ENCODE measurements at places on chromosomes 6 and 20.

- no peak for DNase-seq
Observed at GRCh38 chr6:118594877-118595276, 46.8 kb downstream of the PLN start.

- DNase-seq: no peak
Observed at GRCh38 chr6:119294984-119295383, 54.6 kb downstream of the MAN1A1 start.

- DNase-seq: no peak
Observed at GRCh38 chr20:58003525-58003924, 224.9 kb downstream of the ANKRD60 start.

- no peak for DNase-seq
Observed at GRCh38 chr6:23272536-23272935, 703.2 kb downstream of the HDGFL1 start.

DNA sequence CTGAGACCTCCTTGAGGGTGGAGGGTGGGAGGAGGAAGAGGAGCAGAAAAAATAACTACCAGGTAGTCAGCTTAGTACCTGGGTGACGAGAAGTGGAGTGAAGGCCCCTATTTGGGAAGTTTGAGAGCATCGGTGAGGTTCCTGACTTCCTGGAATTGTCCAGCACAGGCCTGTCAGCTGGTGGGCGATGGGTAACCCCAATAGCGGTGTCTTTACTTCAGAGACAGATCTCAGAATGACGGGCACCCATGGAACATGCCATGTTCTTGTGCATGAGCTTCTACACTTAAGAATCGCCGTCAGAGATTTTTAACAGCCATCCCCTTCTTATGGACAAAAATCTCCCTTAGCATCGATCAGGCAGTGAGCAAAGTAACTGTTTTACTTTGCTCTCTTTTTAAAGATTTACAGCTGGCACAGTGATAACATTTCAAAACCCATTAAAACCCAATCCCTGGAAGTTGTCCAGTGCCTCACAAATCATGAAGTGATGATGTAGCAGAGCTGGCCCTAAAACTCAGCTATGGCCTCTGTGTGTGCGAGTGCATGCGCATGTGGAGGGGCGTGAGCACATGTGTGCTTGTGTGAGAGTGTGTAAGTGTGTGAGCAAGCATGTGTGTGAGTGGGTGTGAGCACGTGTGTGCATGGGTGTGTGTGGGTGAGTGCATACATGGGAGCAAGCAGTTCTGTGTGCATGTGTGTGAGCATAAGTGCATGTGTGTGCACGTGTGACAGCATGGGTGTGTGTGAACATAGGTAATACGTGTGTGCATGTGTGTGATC lies 85.2 kb downstream of the DLL1 start:
- DNase-seq: no peak

- DNase-seq: no peak
Observed at GRCh38 chr6:145017516-145017915, 717.8 kb downstream of the EPM2A start.

- DNase-seq: no peak
Observed at GRCh38 chr6:130769861-130770260, 57.3 kb upstream of the SMLR1 start.

GRCh38 chr6:26199057-26199772 lies 112.0 kb downstream of the HFE start:
- DNase-seq: no peak

- DNase-seq: no peak
Observed at GRCh38 chr20:11766961-11767360, 150.7 kb upstream of the BTBD3 start.

DNA sequence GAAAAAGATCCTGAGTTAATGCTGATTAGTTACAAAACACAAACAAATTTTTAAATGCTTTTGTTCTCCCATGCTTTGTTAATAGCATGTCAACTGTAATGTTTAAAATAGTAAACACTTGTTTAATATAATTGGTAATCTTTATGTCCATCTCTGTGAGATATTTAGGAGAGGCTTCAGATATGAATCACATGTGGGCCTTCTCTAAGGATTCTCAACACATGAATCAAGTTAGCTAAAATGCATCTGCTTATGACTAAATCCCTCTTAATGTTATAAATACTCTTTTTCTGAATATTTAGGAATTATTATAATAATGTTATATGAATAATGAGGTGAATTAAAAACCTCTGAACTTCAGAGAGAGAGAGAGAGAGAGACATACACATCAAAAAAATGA lies 345.9 kb upstream of the MANEA start:
- DNase-seq: no peak

DNA sequence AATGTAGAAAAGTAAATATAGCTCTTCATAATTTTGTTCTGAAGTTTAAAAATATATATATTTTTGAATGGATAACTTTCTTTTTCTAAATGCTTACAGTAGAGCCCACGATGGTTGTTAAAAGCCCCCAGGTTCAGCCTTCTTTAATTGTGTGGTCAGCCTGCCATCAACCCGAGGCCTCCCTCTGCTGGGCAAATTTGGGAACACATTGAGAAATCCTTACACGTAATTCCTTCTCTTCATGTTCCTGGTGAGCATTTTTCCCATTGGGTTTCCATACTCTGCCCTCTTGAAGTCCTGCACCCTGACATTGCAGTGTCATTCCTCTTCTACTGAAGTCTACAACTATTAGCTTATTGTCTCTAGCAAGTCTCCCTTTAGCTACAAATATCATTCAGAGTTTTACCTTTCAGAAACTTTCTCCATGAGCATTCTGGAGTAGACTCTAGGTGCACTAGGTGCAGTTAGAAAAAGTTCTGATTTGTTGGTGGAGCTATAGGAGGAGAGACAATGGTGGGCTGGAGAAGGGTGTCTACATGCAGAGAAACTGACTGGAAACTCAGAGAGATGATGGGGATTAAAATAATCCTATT lies 40.6 kb downstream of the TRIM38 start:
- no peak for DNase-seq

GRCh38 chr6:151290877-151291721 lies 51.3 kb downstream of the AKAP12 start:
- DNase-seq: no peak

DNA sequence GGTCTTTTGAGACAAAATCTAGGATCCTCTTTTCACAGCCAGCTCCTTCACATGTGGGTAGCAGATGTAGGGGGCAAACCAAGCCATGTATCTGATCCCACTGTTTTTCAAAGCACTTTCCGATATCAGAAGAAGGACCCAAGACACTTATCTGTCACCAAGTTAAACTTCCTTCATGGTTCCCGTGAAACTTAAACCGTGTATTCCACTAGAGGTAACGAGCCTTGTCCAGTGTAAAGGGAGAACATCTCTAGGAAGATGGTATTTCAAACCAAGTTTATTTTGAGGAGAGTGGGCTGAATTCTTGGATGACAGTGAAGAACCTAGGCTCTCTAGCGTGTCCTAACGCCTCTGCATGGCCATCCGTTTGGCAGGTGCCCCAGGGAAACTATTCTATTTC lies 76.3 kb downstream of the BCAS1 start:
- no peak for DNase-seq

GRCh38 chr20:50879649-50880550 lies 51.3 kb downstream of the ADNP start:
- no peak for DNase-seq
